ENCODE measurements at places on chromosomes 6 and 20.

DNA sequence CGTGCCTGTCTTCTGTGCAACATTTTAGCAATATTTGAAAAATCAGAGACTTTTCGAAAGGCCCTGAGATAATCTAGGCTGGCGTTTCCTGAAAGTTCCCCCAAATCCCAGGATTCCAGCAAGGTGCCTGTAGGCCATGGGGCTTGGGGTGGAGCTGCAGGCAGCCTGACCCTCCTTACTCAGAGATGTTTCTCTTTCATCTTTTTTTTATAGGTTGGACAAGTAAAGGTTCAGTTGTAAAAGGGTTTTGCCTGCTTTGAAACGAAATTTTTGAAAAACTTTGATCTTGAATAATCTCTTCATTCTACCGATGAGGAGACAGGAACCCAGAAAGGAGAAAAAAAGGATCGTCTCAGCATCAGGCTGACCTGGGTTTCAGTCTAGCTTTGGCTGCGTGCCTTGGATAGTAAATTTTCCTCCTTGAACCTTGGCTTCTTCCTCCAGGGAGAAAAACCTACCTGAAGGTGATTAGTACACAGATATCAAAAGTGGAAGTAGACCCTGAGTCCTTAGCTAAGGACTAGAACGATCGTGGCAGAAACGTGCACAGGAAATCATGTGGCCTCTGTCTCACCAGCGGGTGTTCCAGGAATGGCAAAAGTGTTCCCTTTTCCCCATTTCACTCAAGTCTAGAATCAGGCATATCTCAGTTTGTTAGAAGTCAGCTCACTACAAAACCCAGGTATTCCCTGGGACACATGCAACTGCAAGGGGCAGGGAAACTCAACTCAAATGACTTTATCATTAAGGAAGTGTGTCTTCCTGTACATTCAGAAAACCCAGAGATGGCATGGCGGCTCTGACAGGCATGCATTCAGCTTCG lies 128.2 kb upstream of the PTPN1 start:
- no peak for DNase-seq

DNA sequence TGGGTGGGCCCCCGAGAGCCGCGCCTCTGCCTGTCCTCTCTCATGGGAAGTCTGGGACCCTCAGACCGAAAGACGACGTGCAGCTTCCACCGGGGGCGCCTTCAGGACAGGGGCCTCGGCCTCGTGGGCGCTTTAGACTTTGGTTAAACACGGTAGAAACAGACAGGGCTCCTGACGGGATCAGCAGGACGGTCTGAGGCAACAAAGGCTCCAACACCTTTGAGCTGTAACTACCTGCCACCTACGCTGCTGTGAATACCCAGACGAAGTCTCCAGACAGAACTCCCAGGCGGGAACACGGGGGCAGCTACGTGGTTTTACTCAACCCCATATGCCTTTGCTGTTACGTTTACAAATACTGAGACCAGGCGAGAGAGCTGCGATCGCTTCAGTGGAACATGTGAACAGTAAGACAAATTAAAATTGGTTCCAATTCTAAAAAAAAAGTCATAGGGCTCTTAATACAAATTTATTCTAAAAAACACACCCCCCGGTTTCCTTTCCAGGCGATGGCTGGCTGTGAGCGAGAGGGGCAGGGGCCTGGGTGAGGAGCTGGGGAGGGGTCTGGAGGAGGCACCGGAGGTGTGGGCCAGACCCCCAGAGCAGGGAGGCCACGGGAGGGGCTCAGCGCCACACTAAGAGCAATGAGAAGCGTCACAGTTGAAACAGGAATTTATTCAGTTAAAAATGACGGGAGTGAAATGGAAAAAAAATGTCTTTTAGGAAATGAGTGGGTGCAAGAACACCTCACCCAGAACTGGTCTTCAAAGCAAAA lies 453.2 kb downstream of the QKI start:
- no peak for DNase-seq

DNA sequence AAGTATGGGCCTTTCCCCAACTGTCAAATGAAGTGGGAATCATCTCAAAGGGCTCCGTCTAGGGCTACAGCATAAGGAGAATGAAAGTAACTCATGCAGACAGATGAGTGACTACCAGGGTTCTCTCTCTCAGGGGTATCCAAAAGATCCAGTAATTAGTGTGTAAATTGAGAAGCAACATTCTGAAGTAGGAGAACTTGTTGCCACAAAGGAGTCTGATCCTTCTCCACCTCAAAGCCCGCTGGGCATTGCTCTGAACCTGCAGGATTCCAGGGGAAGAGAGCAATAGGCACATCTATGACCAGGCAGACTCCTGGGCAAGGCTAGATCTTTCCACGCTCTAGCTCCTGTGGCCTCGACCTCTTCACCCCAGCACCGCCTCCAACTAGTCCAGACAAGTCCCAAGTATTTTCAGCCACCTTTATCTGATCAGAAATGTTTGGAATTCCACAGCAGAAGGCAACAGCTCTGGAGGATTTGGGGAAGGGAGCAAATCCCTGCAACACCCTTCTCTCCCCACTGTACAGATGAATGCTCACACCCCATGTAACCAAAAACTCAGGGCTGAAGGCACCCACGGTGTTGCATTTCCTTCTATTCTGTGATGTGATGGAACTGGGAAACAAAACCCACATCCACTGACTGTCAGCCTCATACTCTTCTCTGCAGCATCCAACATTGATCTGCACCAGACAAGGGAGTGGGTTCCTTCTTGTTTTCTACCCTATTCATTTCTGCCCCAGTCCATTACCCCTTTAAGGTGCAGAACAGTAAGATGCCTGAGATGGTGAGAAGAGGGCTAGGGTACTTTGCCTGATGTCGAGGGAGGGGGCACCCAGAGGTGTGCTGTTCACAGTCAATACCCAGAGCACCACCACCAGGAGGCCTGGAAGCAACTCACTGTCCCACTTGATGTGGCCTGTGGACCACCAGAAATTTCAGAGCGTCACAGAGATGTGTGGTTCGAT lies 41.0 kb downstream of the COX4I2 start:
- no peak for DNase-seq

- no peak for DNase-seq
These were observed 514.3 kb upstream of the ID4 start for GRCh38 chr6:19322691-19323485.

DNA sequence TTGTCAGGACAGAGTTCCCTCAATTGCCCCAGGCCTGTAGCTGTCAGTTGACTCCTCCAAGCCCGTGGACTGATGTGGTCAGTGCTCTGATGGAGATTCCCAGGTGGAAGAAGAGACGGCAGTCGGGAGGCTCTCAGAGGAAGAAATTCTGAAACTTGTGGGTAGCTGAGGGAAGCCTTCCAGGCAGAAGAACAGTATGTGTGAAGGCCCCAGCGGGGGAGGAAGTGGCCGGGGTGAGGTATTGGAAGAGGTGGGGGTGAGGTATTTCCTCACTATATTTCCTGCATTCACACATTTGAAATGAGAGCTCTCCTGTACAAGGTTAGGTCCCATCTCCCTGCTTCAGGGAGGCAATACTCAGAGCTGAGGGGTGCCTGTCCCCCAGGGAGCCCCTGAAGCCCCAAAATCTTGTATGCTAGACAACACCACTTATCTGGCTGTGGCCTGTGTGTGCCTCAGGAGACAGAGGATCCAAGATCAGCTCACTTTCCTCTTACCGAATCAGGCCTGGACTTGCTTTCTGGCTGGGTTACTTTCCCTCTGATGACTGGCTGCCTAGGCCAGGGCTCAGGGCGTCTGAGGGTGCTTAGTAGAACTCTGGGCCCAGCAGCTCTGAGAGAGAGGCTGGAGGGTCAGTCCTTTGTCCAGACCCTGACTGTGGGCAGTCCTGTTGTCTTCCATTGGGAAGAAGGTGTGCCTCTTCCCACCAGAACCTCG lies 49.3 kb upstream of the MYL9 start:
- no peak for DNase-seq

GRCh38 chr6:9401960-9402359 lies 966.6 kb upstream of the SLC35B3 start:
- no peak for DNase-seq

- DNase-seq, result no peak
These were observed 17.4 kb upstream of the MUC21 start for GRCh38 chr6:30966154-30966553.

DNA sequence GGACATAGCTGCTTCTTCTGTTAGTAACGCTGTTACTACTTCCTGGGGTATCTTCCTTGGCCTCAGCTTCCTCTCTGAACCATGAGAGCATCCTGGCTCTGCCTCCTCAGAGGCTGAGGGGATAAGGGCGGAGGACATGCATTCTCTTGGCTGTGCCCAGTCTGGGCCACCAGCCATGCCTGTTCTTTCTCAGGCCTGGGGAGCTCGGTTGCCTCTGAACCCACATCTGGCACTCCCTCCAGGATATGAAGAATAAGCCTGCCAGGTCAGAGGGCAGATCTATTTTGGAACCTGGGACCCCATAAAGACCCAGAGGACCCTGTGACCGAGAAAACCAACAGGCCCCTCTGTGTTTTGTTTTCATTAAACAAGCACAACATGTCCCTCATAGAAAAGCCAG lies 6.6 kb upstream of the ANGPT4 start:
- DNase-seq, result no peak

DNA sequence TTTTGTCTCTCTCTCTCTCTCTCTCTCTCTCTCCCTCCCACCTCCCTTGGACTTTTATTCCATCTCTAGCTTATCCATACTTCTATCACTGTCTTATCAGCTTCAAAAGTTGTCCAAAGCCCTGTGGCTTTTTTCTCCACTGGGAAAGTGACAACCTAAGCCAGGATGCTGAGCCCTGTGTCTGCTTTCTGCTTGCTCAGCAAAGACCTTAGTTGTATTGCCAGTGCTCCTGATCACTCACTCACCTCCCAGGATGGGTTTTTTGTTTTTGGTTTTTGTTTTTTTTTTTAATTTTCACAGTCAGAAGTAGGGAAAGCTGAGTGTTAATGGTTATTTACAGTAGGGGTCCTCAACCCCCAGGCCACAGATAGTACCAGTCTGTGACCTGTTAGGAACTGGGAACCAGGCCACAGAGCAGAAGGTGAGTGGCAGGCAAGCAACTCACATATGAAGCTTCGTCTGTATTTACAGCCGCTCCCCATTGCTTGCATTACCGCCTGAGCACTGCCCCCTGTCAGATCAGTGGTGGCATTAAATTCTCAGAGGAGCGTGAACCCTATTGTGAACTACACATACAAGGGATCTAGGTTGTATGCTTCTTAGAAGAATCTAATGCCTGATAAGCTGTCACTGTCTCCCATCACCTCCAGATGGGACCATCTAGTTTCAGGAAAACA lies 125.0 kb upstream of the ID4 start:
- no peak for DNase-seq

DNA sequence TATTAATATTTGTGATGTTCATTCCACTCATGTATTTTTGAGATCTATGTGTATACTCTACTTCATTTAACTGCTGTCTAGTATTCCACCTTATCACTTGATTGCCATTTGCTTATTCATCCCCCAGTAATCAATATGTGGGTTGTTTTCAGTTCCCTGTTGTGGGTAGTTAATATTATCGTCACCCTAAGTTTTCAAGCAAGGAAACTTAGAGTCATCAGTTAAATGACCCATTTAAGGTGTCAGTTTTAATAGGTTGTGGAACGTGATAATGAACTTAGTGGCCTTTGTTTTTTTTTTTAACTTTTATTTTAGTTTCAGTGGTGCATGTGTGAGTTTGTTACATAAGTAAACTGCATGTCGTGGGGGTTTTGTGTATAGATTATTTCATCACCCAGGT lies 90.3 kb downstream of the SLC24A3 start:
- DNase-seq, result no peak

DNA sequence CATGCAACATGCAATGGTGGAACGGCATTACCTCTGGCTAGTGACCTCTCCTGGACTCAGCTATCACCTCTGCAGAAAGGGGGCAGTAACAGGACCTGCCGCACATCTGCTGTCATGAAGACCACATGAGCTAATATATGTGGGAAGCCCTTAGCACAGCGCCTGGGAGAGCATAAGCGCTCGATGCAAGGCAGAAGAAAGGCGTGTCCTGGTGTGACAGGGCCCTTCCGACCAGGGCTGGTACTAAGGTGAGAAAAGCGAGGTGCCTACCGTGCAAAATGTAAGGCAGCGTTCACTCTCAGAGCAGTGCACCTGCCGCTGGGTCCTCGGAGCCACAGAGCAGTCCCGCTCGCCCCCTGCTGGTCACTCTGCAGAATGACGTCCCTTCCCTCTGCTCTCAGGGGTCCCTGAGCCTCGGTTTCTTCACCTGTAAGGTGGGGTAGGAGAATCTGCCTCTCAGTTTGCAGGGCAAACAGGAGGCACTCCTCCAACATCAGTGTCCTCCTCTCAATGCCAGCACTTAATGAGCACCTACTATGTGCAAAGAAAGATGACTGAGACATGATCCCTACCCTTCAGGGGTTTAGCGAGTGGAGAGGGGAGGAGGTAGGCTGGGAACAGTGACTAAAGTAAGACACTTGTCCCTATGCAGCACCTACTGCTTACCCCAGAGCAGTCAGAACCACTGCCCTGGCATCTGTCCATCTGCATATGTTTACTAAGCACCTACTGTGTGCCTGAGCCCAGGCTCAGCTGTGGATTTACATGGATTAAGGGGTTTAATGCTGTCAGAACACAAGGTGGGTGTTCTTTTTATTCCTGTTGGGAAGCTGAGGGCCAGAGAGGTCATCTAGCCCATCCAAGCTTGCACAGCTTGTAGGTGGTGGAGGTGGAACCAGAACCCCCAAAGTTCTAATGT lies 41.1 kb upstream of the PTGIS start:
- DNase-seq, result no peak

DNA sequence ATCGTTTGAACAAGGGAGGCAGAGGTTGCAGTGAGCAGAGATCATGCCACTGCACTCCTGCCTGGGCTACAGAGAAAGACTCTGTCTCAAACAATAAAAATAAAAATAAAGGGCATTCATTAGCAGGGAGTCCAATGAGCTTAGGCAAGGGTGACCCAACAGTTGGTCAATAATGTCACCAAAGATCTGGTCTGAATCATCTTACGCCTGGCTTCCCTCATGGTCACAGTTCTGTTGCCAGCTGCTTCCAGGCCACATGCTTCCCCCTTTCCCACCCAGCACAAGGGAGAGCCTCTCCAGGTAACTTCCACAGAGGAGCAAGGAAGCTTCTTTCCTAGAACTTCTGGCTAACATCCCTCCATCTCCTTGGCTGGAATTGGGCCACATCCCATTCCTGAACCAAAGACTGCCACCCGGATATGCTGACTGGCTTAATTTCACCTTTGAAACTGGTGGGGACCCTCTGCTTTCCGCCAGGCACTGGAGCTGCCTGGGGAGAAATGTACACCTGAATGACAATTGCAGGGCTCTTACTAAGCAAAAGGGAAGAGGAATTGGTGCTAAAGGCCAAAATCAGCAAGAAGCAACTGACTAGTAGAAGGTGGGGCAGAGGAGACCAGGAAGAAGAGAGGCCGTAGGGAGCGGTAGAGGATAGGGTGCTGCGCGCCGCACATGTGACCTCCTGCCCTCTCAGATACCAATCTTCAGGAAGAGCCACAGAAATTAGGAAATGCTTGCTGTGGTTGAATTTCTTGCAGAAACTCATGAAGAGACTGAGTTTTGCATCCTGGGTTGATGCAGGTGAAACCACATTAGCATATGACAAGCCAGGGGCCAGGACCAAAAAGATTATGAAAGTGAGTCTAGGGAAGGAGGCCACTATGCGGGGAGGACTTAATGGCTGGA lies 8.3 kb upstream of the SCML4 start:
- DNase-seq, result no peak

- DNase-seq, result no peak
These were observed 10.0 kb downstream of the HINT3 start for GRCh38 chr6:125966569-125966968.

GRCh38 chr6:23086100-23086499 lies 516.7 kb downstream of the HDGFL1 start:
- DNase-seq, result no peak

All from SIG-M5 (cell line).